ENCODE measurements at places on chromosomes 11 and 22.

GRCh38 chr11:78715639-78716311 is 141.1 kb upstream of the NARS2 start:
- DNase-seq = peak; percentile 79

DNA sequence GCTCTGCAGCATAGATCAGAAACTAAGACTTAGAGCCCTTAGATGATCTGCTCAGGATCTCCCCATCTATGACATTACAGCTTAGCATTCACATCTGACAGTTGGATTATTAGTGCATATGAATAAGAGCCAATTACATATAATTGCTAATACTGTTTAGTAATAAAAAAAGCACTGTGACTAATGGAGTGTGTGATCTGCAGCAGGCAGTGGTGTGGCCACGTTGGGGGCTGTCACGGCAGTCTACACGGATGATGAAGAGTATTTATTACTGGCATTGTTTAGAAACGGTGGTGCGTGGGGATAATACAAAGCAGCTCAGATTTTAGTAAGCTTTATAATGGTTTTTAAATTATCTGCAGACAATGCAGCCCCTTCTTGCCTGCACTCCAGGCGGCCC is 93.5 kb upstream of the TIMP3 start:
- DNase-seq = no peak

GRCh38 chr22:49247194-49247924 is 580.3 kb downstream of the BRD1 start:
- no peak for DNase-seq

GRCh38 chr22:37758694-37759093 is 49.0 kb upstream of the GCAT start:
- DNase-seq = no peak

DNA sequence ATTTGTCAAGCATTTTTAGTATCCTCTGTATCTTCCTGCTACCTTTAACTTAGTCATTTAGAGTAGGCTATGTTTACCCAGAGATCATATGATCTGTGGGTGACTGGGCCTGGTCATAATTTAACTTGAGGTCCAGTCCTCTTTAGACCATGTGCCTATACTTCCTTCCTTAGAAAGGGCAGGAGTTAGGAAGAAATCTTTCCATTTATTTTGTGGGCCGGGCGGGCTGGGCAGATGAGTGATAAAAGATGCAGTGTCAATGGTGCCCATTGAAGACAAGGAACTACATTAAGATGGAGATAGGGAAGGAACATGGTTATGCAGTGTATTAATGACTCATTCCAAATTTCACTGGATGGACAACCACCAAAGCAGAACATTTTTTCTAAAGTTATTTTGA is 30.9 kb upstream of the PDE3B start:
- DNase-seq = no peak

DNA sequence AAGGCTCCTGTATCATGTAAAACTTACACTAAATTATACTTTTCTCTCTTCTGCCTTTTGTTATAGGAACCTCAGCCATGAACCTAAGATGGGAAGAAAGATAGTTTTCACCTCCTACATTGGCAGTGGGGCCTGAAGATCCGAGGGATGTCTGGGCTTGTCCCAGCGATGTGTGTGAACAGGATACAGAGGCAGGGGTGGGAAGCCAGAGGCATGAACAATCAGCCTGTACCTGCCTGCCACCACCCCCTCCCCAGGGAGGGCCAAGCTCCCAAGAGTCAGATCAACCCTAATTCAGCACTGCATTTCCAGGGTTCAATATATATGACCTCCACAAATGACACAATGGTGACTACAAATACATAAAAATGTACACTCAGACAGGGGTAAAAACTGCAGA is 9.4 kb downstream of the KIAA0930 start:
- DNase-seq = no peak

- no peak for DNase-seq
These were observed 19.3 kb downstream of the POLR3H start for GRCh38 chr22:41524809-41525449.

DNA sequence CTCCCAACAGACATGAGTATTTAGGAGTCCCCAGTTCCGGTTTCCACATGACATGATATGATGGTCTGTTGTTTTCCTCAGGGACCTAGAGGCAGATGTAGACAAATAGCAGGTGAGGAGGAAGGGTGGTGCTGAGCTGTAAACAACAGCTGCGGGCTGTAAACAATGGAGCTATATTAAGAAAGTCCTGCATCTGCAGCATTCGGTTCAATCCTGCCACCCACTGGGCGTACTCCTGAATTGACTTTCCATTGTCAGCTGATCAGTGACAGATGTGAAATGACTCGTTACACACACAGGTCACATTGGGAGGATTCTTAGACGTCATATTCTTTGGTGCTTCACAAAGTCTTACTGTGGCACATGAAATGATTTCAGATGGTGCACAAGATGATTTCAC is 26.8 kb upstream of the RAG1 start:
- DNase-seq = peak; percentile 43

DNA sequence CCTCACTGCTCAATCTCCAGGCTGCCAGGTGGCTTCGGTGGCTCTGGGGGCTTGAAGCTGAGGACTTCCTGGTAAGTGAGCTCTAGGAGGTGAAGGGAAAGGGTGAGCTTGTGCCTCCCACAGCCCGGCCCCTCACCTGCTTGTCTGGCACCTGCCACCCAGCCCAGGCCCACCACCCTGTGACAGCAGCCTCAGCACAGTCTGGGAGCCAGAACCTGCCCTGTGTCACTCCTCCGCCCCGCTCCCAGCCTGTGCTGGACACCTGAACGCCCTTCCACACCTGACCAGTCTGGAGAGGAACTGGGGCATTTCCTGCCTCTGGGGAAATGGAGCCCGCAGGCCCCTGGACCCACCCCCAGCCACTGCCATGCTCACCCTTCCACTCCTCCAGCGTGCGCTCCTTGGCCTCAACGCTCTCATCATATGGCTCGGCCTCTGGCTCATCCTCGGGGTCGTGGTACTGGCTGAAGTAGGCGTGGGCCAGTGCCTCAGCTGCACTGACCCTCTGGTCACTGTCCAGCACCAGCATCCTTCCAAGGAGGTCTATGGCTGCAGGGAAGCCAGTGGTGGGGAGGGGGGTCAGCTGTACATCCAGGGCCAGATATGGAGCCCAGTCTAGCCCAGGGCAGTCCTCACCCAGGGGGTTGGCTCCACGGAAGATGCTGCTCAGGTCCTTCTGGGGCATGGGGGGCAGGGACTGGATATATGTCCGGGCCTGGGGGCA is 3.6 kb upstream of the MAPK12 start:
- no peak for DNase-seq

DNA sequence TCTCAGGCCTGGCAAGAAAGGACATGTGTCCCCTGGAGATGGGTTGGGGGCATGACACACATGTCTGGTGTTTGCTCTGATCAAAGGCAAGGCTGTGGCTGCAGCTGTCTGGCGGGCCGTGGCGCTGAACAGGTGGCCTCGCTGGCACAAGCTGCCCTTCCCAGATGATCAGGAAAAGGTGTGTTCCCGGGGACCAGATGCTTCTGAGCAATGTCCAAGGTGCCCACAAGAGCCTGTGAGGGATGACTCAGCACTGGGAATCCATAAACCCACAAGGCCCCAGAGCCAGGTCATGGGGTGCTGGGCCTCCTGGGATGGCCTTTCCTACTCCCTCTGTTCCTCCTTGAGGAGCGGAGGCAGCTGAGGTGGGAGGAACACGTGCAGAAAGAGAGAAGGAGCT is 9.7 kb upstream of the LRP5 start:
- no peak for DNase-seq

DNA sequence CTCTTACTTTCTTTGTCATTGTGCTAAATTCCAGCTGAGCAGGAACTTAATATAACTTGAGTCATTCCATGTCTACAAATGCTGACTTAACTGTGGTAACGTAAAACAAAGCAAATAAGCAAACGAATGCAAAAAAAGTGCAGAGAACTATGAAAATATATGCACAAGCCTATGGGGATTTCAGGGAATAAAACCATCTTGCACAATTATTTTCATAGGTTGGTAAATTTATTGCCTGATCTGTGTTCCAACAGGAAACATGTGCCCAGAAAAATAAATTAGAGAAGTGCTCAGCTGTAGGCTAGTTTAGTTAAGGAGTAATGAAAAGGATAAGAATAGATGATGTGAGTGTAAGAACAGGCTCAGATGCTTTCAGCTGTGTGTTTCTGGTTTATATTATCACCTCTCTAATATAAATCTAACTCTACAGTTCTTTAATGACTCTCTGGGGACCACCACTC is 1169.3 kb downstream of the LRRC4C start:
- DNase-seq = peak; percentile 69

- no peak for DNase-seq
These were observed 172.9 kb upstream of the MPPED2 start for GRCh38 chr11:30758946-30759504.

DNA sequence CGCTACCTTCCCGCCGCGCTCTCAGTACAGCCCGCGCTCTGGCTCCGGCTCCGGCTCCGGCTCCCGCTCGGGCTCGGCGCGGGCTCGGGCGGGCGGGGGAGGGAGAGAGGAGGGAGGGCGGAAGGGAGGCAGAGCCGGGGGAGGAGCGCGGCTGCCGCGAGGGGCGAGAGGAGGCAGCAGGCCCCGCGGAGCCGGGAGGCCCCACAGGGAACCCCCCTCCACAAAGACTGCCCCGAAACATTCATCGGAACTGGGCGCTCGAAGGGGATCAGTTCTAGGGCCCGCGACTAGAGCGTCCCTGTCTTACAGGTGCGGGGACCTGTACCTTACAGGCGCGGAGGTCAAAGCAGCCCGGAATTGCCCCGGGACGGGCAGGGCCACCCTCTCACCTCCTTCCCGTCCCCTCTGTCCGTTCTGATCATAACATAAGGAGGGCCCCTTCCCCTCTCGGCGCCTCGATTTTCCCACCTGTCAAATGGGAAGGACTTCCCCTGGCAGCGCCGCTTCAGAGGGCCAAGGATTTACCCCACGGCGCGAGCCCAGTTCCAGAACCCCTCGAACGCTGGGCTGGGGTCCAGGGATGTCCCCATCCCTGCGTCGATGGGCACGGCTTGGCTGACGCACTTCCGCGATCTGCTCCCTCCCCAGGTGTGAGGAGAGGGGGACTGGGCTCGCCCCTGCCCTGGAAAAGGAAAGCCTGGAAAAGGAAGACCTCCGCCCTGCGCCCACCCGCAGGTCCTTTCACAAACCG is at the start of gene SHISA8:
Gene SHISA8 (minus strand): TSS at position 40 of the 751 bp plus-strand sequence. CDS start 407 bp downstream, outside the sequence.
- peak; percentile 39 for DNase-seq
